Left renal pelvis (tissue), 4 donors: ENCODE measurements at places on chromosomes 12 and 14. TPM values are rescaled to one million over a fixed set of nuclear protein-coding genes. Genes with fewer than 3 reads are reported as not detected.

Gene TCL1B
- polyA plus RNA-seq, result 1.0 TPM

Gene SIRT4
- 3.3 TPM for polyA plus RNA-seq

Gene MIPOL1
- 12.1 TPM for polyA plus RNA-seq

Gene VRTN
- polyA plus RNA-seq, result not detected

Gene MYF6
- not detected for polyA plus RNA-seq

Gene ACOT2
- 26.8 TPM for polyA plus RNA-seq

Gene TM7SF3
- polyA plus RNA-seq, result 88.9 TPM

Gene SLC2A14
- 0.66 TPM for polyA plus RNA-seq

Gene RND1
- 2.5 TPM for polyA plus RNA-seq

Gene PDZRN4
- 6.2 TPM for polyA plus RNA-seq

DNA sequence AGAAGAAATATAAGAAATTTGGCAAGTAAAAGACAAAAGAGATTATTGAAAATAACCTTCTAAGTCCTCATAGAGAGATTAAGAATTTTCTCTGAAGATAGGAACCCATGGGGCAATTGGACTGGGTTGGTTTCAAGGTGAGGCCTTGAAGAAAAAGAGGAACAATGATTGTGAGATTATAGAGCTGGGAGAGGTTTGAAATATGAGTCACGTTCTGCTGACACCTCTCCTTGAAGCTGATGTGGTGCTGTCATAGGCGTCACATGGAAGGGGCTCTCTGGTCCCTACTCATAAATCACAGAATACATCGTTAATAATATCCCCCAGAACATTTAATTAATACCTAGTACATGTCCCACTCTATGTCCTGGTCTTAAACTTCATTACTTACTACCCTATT lies 227.6 kb upstream of the PDE3A start:
- DNase-seq, result no peak

GRCh38 chr12:22656831-22657230 lies 31.9 kb downstream of the ETNK1 start:
- DNase-seq, result no peak

- no peak for DNase-seq
Measured at GRCh38 chr12:13258197-13258596, 61.7 kb downstream of the EMP1 start.

- DNase-seq, result no peak
Measured at GRCh38 chr12:27201169-27201568, 42.9 kb upstream of the STK38L start.

DNA sequence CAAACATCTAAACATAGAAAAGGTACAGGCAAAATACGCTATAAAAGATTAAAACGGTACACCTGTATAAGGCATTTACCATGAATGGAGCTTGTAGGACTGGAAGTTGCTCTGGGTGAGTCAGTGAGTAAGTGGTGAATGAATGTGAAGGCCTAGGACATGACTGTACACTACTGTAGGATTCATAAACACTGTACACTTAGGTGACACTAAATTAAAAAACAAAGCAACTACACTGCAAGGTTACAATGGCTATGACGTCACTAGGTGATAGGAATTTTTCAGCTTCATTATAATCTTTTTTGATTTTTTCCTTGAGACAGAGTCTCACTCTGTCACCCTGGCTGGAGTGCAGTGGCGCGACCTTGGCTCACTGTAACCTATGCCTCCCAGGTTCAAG lies 269.2 kb downstream of the KSR2 start:
- no peak for DNase-seq

DNA sequence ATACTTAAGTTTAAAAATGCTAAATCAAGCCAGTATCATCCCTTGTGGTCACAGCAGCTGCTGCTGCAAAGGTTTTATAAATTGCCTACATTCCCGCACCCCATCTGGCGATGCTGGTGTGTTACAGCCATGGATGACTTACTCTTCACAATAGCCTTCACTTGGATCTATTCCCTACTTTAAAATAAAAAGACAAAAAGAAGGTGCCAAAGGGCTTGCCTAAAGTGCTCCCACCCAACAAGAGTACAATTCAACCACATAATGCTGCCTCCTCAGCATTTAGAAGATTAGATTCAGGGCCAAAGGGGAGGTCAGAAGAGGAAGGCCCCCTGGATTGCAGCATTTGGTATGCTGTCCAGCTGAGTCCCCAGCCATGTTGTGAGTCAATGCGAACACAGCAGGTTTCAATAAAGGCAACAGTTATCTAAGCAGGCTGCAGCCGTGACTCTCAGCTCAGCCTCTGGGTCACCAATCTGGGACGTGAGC lies 176.1 kb downstream of the DAD1 start:
- no peak for DNase-seq

DNA sequence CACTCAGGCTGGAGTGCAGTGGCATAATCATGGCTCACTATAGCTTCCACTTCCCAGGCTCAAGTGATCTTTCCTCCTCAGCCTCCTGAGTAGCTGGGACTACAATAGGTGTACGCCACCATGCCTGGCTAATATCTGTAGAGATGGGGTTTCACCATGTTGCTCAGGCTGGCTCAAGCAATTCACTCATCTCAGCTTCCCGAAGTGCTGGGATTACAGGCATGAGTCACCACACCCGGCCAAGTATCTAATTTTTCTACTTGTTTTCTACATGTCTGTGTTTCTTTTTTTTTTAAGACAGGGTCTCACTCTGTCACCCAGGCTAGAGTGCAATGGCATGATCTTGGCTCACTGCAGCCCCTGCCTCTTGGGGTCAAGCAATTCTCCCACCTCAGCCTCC lies 119.7 kb upstream of the MED13L start:
- no peak for DNase-seq

DNA sequence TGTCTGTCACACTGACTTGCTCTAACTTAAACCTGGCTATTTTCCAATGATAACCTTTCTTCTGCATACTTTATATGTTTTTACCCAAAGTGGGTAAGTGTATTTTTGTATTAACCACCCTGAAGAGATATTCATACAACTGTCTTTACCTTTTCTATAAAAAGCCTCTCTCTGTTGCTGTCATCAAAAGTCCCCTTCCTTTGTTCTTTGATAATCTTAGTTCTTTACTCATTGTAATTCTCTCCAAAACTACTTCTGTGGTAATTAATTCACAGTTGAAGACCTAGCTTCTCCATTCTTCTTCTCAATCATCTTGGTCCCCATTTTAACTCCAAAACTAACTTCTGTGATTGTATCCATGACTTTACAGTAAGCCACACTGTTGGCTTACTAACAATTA lies 479.7 kb upstream of the MGAT4C start:
- no peak for DNase-seq

GRCh38 chr12:31590642-31591379 lies at the start of gene DENND5B:
TSS of gene DENND5B (minus strand) at chr12:31591136. CDS start at chr12:31590832, 304 bp downstream.
- peak; percentile 47 for DNase-seq

DNA sequence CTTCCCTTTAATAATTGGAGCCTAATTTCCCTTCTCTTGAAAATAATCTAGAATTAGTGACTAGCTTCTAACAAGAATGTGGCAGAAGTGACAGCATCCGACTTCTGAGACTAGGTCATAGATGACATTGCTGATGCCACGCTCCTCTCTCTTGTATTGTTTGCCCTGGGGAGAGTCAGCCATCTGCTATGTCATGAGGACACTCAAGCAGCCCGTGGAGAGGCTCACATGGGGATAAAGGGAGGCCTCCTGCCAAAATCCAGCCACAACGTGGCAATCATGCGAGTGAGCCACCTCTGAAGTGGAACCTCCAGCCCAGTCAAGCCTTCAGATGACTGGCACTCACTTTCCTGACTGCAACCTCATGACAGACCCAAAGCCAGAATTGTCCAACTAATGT lies 54.2 kb upstream of the LRRK2 start:
- DNase-seq, result no peak

DNA sequence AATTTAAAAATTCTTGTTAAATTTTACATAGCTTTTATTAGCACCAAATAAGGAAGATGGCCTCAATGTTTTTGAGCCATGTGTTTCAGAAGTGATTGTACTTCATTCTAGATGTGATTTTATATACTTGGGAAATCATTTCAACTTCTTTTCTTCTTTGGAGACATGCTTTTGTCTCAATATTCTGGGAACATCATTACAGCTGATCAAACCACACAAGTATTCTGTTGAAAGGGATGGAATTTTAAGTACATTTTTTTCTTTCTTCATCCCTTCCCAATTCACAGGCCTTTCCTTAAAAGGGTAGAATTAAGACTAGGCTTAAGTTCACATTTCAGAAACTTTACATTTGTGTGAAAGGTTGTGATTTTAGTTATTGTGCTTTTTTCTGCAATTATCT lies 66.4 kb downstream of the PAPOLA start:
- no peak for DNase-seq

DNA sequence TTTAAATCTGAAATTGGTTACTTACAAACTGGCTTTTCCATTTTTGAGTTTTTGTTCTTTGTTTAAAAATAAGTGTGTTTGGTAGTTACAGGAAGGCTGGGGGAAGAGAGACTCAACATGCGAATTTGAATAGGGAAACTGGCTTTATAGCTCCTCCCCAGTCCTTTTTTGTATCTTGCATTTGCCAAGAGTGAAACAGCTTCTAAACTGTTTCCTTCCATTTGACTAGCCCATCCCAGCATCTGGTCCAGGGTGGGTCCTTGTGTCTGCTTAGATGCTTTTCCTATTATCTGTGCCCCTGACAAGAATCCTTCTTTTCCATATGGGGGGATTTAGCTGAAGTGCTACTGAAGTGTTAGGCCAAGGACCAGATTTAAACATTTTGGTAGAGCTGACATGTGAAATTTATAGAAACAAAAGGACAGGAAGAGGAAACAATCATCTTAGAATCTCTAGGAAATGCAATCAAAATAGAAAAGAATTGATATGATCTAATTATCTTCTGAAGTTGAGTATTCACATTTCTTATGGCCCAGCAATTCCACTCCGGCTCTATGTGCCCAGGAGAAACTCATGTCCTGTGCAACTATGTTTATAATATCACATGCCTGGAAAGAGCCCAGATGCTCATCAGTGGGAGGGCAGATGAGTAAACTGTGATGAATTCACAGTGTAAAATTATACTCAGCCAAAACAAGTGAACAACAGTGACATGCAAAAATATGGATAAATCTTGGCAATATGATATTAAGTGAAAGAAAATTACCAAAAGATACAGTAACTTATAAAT lies 7.4 kb downstream of the SMOC1 start:
- no peak for DNase-seq

DNA sequence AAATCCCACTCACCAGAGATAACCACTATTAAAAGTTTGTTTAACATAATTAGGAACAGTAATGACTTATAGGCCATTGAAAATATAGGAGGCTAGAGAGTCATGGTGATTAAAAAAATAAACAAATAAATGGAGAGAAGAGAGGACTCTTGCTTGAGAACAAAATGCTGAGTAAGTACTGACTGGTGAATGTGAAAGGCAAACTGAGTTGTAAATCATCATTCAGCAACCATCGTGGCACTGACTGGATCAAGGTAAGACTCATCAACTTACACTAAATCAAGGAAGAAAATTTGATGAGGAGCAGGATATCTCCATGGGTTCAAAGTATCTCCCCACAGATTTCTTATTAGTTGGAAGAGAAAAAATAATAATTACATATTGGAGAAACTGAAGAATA lies 14.1 kb upstream of the YBX3 start:
- no peak for DNase-seq

GRCh38 chr14:101333335-101334280 lies 227.7 kb upstream of the DIO3 start:
- DNase-seq, result no peak

DNA sequence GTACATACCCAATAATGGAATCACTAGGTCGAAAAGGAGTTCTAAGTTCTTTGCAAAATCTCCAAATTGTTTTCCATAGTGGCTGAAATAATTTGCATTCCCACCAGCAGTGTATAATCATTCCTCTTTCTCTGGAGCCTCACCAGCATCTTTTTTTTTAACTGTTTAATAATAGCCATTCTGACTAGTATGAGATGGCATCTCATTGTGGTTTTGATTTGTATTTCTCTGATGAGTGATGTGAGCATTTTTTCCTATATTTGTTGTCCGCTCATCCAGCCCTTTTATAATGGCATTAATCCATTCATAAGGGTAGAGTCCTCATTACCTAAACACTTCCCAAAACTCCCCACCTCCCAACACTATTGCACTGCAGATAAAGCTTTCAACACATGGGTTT lies 278.3 kb downstream of the SEC23A start:
- DNase-seq, result no peak

DNA sequence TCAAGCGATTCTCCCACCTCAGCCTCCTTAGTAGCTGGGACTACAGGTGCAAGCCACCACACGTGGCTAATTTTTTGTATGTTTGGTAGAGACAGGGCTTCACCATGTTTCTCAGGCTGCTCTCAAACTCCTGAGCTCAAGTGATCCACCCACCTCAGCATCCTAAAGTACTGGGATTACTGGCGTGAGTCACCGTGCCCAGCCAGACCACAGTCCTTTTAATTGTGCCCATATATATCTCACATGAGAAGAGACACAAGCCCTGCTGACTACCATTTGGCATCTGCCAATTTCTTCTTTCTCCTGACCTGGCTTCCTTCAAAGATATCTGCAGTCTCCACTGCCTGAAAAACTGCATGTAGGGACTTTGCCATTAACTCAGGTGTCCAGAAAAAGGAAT lies 142.5 kb downstream of the DPY19L2 start:
- no peak for DNase-seq

DNA sequence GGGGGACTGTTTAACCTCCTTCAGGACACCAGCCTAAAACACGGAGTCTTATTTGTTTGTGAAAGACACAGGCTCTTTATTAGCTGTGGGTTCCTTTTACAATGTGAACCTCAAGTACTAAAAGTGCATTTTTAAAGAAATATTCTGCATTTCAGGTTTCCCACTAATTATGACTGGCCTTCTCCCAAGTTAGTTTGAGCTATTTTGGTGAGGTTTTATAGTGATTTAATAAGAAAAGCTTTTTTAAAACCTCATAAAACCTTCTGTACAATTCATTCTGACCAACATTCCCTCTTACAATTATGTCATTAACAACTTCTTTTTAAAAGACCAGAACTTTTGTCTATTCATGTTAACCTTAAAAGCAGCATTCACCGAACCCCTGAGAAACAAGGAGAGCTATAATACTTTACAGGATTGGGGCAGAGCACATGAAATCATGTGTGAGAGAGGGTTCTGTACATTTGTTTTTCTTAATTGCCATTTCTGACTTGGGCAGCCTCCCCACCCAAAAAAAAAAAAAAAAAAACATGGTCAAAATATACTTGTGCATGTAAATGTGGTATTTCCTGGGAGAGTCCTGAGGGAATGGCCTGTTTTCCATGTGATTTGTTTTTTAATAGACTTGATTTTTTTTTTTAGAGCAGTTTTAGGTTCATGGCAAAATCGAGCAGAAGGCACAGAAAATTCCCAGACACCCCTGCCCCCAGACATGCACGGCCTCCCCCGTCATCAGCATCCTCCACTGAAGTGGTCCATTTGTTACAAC lies 169.5 kb downstream of the CHST11 start:
- no peak for DNase-seq

- no peak for DNase-seq
Measured at GRCh38 chr12:22573181-22573580, 28.8 kb upstream of the C2CD5 start.

GRCh38 chr12:123474485-123475245 lies 16.7 kb downstream of the SNRNP35 start:
- no peak for DNase-seq
